ENCODE measurements at places on chromosomes 2 and 18. TPM values are rescaled to one million over a fixed set of nuclear protein-coding genes. Genes with fewer than 3 reads are reported as not detected.

Gene DOK1
- total RNA-seq = 7.9 TPM

Gene FAM237A
- total RNA-seq = not detected

Gene PLA2R1
- 3.2 TPM for total RNA-seq

Gene SERPINB11
- total RNA-seq = not detected

Gene SPC25
- total RNA-seq = 0.37 TPM

Gene TCF23
- 0.24 TPM for total RNA-seq

Gene MAP3K19
- not detected for total RNA-seq

Gene AGXT
- total RNA-seq = 0.29 TPM

Gene GLI2
- 3.8 TPM for total RNA-seq

Gene MBD1
- 60.7 TPM for total RNA-seq

Gene TMEFF2
- total RNA-seq = 0.08 TPM

Gene SMYD5
- total RNA-seq = 18.2 TPM

Gene DSC1
- 32.9 TPM for total RNA-seq

Gene ADRA2B
- total RNA-seq = 1.6 TPM

Gene LHCGR
- 0.44 TPM for total RNA-seq

Gene AMER3
- total RNA-seq = not detected

Gene KCNIP3
- total RNA-seq = 2.6 TPM

Gene NAB1
- total RNA-seq = 38.5 TPM

Gene MATN3
- 0.52 TPM for total RNA-seq

Gene RNF149
- 22.3 TPM for total RNA-seq

Gene ALLC
- total RNA-seq = 0.26 TPM

Gene C18orf32
- total RNA-seq = 55.5 TPM

Gene LIMS3
- 3.0 TPM for total RNA-seq

Gene USP34
- 60.4 TPM for total RNA-seq

Gene XIRP2
- total RNA-seq = 22.9 TPM

Gene ELOA2
- not detected for total RNA-seq

Gene CEBPZOS
- total RNA-seq = 46.9 TPM

Gene CENPA
- total RNA-seq = 0.38 TPM

Gene TANC1
- total RNA-seq = 80.7 TPM

Gene ANKRD39
- total RNA-seq = 12.4 TPM

Gene TNFAIP6
- total RNA-seq = 5.1 TPM

Gene HRH4
- total RNA-seq = not detected

Gene TUBA3E
- 6.7 TPM for total RNA-seq

Gene R3HDM1
- total RNA-seq = 22.0 TPM

Gene TRPM8
- total RNA-seq = not detected

Data from left cardiac atrium (tissue), 4 donors.